ENCODE measurements at places on chromosomes 11 and 22.

DNA sequence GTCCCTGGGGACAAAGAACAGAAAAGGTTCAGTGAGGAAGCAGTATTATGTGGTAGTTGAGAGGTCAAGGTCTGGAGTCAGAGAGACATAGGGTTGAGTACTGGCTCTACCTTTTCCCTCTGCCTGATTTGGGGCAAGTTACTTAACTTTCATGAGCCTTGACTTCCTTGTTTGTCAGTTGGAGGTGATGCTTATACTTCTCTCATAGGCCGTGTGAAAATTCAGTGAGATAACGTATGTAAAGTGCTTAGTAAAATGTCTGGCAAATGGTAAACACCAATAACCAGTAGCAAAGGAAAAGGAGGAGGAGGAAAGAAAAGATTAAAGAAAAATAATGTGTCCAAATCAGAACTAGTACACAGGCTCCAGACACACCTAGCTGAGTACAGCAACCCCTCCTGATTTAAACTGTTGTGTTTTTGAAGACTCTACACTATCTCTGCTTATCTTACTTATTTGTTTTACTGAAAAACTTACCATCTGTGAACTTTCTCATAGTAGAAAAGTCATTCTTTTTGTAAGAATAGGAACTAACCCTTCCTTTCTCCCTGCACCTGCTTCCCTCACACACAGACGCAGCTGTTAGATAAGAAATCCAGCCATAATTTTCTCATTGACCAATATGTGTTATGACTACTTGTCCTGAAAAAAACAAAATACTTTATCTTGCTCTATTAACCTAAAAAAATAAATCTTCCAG lies 126.9 kb downstream of the CD44 start:
- no peak for DNase-seq

GRCh38 chr22:39243439-39244135 lies 1.2 kb downstream of the PDGFB start:
- DNase-seq: peak; percentile 59

DNA sequence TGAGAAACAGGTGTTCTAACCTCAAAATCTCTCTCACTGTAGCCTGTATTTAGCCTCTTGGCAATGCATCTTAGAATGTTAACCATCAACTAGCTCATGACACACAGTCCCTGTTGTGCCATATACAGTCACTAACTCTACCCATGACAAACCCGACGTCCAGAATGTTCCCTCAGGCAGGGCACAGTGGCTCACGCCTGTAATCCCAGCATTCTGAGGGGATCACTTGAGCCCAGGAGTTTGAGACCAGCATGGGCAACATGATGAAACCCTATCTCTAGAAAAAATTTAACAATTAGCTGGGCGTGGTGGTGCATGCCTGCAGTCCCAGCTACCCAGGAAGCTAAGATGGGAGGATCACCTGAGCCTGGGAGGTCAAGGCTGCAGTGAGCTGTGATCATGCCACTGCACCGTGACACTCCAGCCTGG lies 18.2 kb upstream of the CCDC34 start:
- no peak for DNase-seq

DNA sequence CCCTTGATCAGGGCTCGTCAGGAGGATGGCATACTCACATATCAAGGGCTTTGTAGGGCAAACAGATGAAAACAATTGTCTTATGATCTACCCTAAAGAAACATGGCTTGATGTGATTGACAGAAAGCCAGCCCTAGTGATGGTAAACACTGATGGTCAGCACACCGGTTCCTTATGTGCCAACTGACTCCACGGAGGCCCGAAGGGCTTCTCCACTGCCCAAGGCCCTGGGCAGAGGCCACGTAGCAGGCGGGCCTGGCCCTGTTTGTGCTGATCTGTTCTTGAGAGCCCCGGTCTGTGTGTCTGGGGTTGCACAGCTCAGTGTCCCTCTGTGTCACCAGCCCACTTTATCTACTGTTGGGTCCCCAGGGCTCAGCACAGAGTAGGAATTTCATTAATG lies 115.2 kb downstream of the GRIK4 start:
- no peak for DNase-seq

DNA sequence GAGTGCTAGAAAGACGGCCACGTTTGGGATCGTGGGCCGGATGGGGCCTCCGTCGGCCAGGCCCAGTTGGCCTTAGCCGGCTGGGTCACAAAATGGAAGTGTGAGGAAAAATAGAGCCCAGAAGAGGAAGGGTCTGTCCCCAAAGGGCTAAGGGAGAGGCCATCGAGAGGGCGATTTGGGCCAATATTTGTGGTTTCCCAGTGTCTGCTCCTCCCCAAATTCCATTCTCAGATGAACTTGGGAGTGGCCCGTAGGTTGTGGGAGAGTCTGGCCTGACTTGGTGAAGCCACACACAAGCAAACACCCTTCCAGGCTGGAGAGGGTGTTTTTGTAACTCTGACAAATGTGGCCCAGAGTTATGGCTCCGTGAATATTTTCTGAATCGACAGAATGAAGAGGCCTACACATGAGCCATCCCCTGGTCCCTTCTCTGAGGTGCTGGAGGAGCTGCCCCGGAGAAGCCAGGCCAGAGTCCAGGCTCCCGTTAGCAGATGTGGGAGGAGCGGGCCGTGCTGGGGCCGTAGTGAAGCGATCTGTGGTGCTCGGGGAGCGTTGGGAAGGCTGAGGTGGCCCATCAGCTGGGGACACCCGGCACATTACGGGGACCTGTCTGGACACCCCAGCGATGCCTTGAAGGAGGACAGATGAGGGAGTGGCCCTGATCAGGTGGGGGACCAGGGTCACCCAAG lies 73.5 kb upstream of the PPARA start:
- no peak for DNase-seq

- DNase-seq: no peak
Measured at GRCh38 chr22:39518144-39518786, 2.1 kb upstream of the ATF4 start.

GRCh38 chr11:103358251-103358650 lies 249.0 kb downstream of the DYNC2H1 start:
- DNase-seq: no peak

GRCh38 chr11:92790366-92790765 lies 179.1 kb upstream of the MTNR1B start:
- no peak for DNase-seq

DNA sequence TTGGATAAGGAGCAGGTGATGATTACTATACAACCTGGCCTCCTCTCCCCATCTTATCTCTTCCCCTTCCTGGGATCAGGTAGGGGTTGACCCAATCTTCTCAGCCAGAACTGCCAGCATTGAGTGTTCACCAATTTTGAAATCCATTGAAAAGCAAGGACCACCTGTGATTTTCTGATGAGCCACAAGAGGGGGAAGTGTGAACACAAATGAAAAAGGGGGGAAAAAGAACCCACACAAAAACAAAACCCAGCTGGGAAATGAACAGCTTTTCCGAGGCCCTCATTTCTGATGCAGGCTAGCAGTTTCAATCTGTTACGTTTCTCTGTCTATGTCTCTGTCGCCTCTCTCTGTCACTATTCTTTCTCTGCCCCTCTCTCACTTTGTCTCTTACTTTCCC lies 161.9 kb downstream of the INSC start:
- DNase-seq: peak; percentile 13

DNA sequence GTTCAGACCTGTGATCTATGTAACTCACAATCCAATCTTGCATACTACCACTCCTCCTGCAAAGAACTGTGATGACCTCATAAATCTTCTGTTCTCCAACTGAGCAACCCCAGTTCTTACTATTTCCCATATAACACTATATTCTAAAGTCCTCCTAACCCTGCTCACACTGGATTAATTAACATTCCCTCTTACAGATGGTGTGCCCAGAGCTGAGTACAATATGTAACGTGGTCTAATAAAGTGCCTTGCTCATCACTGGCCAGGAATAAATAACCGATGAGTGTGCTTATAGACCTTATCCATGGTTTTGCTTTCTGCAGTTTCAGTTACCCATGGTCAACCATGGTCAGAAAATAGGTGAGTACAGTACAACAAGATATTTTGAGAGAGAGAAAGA lies 28.6 kb downstream of the PRCP start:
- no peak for DNase-seq
